ENCODE measurements at places on chromosomes 16 and 17.

- no peak for DNase-seq
- H3K27ac ChIP-seq, result no peak overlapping the region
- no peaks in the 10 kb centered on the region for H3K36me3 ChIP-seq
Measured at GRCh38 chr16:15811481-15812400, 45.1 kb downstream of the MYH11 start.

DNA sequence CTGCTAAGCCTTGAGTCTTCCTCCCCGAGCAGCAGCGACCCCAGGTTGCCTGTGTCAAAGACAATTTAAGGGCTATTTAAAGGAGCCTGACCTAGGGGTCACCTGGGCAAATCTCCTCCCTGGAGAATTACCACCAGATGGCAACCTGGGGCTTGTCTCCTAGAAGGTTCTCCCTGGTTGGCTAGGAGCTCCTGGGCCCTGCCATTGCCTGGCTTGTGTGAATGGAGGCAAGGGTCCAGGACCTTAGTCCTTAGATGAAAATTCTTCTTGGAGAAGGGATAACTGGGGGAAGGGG, 51.3 kb upstream of the TAC4 start:
- H3K27me3 ChIP-seq, result peaks cover 32% of the 10 kb centered on the region
- H3K4me3 ChIP-seq, result no peak overlapping the region
- peaks cover 10% of the 10 kb centered on the region for H3K4me1 ChIP-seq
- H3K27ac ChIP-seq, result no peak overlapping the region
- no peak for DNase-seq

DNA sequence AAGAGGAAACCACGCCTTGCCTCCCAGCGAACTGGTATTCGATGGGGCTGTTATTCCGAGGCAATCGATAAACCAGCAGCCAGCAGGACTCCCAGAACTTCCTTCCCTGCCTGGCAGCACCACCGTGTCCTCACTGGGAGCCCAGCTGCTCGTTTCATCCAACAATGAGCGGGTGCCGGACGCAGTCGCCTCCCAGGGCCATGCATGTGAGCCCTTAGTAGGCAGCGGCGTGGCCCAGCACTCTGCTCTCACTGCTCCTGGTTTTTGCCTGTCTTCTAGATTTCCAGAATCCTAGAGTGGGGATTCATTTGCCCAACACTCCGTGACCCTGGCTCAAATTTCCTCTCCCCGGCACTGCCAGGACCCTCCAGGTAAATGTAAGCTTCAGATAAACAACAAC, 29.1 kb upstream of the RASD1 start:
- H3K4me1 ChIP-seq, result no peaks in the 10 kb centered on the region
- H3K36me3 ChIP-seq, result no peaks in the 10 kb centered on the region
- no peak overlapping the region for H3K27ac ChIP-seq

- H3K4me3 ChIP-seq, result no peak overlapping the region
- no peaks in the 10 kb centered on the region for H3K27me3 ChIP-seq
- H3K27ac ChIP-seq, result no peak overlapping the region
- H3K36me3 ChIP-seq, result no peaks in the 10 kb centered on the region
- no peaks in the 10 kb centered on the region for H3K4me1 ChIP-seq
Measured at GRCh38 chr16:1057252-1057932, 15.2 kb upstream of the SSTR5 start.

DNA sequence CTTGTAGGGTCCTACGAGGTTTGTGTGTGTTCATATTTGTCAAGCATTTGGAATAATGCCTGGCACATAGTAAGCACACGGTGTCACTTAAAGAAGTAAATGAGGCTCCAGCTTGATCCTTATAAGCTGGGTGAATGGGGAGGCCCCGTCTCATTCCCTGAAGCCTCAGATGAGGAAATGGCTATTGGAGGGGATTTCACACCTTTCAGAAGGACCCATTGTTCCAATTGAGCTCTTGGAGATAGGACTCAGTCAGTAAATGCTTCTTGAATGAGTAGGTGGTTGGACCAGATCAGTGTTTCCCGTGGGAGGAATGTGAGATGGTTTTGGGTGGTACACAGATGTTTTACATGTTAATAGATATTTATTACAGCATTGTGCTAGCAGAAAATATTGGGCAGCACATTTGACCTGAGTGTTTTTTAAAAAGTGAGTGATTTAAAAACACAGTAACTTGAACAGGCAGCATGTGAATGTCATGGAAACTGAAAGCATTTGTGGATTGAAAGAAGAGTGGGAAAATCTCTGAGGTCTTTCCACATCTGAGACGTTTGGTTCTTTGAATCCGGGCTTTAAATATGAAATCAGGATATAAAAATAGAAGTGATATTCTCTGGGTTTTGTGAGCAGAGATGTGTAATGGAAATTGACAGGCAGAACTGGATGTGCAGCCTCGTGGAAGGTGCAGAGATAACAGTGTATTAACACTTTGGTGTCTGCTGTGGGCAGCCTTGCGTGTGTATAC, 36.4 kb upstream of the ARHGAP17 start:
- no peaks in the 10 kb centered on the region for H3K27me3 ChIP-seq
- H3K4me1 ChIP-seq, result no peaks in the 10 kb centered on the region
- DNase-seq, result no peak

GRCh38 chr17:78534492-78535272, 42.5 kb downstream of the DNAH17 start:
- H3K4me3 ChIP-seq, result no peak overlapping the region
- DNase-seq, result no peak
- H3K27me3 ChIP-seq, result no peaks in the 10 kb centered on the region
- no peak overlapping the region for H3K27ac ChIP-seq
- H3K4me1 ChIP-seq, result no peaks in the 10 kb centered on the region

DNA sequence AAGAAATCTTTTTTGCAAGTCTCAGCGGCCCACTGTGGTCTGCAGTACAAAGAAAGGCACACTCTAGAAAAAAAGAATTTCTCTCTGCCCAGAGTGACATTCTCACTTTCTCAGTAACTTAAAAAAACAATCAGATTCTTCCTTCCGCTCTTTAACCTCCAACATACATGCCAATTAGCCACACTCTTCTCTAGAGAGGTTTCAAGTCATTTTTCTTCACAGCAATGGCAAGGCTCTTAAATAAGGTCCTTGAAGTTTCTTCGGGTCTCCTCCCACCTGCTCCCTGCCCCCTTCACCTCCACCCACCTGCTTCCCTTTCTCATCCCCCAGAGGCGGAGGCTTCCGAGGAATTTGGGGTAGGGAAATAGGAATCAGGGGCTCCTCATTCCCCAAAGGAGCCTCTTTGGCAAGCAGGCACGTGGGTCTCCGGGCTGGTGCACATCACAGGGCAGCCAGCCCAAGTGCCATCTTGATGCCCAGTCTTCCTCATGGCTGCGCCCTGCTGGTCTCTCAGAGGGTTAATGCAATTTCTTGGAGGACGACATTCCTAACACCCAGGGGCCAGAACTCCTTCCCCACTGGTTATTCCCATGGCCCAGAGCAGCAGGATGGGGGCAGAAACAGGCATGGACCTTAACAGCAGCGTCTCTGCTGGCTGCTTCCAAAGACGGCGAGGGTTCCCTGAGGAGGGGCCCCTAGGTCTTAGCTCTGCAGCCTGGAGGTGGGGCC, 855 bp upstream of the MEOX1 start:
- no peaks in the 10 kb centered on the region for H3K36me3 ChIP-seq
- no peak overlapping the region for H3K27ac ChIP-seq
- H3K27me3 ChIP-seq, result no peaks in the 10 kb centered on the region
- peaks cover 3% of the 10 kb centered on the region for H3K4me1 ChIP-seq
- H3K4me3 ChIP-seq, result no peak overlapping the region
- DNase-seq, result no peak

GRCh38 chr17:27746881-27747280, 53.4 kb downstream of the NOS2 start:
- H3K27ac ChIP-seq, result no peak overlapping the region
- no peaks in the 10 kb centered on the region for H3K36me3 ChIP-seq
- H3K4me1 ChIP-seq, result no peaks in the 10 kb centered on the region
- H3K4me3 ChIP-seq, result no peak overlapping the region
- DNase-seq, result no peak

GRCh38 chr17:82890339-82890730, 50.5 kb upstream of the ZNF750 start:
- H3K36me3 ChIP-seq, result peaks cover 2% of the 10 kb centered on the region
- H3K4me3 ChIP-seq, result no peak overlapping the region
- DNase-seq, result no peak
- peaks cover 13% of the 10 kb centered on the region for H3K4me1 ChIP-seq
- no peaks in the 10 kb centered on the region for H3K27me3 ChIP-seq

GRCh38 chr16:79777679-79778078, 177.1 kb upstream of the MAF start:
- no peaks in the 10 kb centered on the region for H3K27me3 ChIP-seq
- DNase-seq, result no peak
- no peaks in the 10 kb centered on the region for H3K36me3 ChIP-seq

- H3K27ac ChIP-seq, result no peak overlapping the region
- H3K4me1 ChIP-seq, result no peaks in the 10 kb centered on the region
Measured at GRCh38 chr16:9647981-9648701, 534.1 kb downstream of the GRIN2A start.

- no peaks in the 10 kb centered on the region for H3K36me3 ChIP-seq
- no peak overlapping the region for H3K4me3 ChIP-seq
- no peaks in the 10 kb centered on the region for H3K27me3 ChIP-seq
- DNase-seq, result no peak
- no peaks in the 10 kb centered on the region for H3K4me1 ChIP-seq
- no peak overlapping the region for H3K27ac ChIP-seq
Measured at GRCh38 chr17:56284482-56284881, 131.2 kb downstream of the ANKFN1 start.

GRCh38 chr17:43834106-43834505, 1.2 kb upstream of the MPP3 start:
- H3K36me3 ChIP-seq, result no peaks in the 10 kb centered on the region
- DNase-seq, result no peak
- H3K27ac ChIP-seq, result no peak overlapping the region

GRCh38 chr16:82344157-82344556, 174.1 kb upstream of the MPHOSPH6 start:
- no peaks in the 10 kb centered on the region for H3K36me3 ChIP-seq
- H3K4me3 ChIP-seq, result no peak overlapping the region
- no peak overlapping the region for H3K27ac ChIP-seq
- H3K4me1 ChIP-seq, result no peaks in the 10 kb centered on the region
- no peaks in the 10 kb centered on the region for H3K27me3 ChIP-seq
- no peak for DNase-seq

DNA sequence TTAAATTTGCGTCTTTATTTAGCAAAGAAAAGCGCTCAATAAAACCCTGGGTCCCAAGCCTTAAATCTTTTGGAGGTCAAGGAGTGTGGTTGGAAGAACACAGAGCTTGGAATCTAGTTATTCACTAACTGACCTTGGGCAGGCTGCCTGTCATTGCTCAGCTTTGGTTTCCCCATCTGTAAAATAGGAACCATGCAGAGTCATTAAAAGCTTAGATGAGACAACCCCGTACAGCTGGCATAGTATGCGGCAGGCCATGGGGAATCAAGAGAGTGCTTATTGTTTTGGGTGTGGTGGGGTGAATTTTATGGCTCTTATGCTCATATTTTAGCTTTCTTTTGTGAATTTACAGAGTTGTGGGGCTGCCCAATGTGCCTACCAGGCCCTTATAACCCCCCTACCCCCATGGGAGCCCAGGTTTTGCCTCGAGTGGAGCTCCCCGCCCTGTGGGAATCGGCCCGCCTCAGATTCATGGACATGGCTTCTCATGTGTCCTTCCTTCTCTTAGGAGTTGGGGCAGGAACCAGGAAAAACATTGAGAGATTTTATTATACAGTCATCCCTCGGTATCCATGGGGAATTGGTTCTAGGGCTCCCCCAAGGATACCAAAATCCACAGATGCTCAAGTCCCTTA, 113.5 kb downstream of the CLEC16A start:
- no peak overlapping the region for H3K4me3 ChIP-seq
- no peak for DNase-seq
- H3K27me3 ChIP-seq, result no peaks in the 10 kb centered on the region
- H3K4me1 ChIP-seq, result no peaks in the 10 kb centered on the region

DNA sequence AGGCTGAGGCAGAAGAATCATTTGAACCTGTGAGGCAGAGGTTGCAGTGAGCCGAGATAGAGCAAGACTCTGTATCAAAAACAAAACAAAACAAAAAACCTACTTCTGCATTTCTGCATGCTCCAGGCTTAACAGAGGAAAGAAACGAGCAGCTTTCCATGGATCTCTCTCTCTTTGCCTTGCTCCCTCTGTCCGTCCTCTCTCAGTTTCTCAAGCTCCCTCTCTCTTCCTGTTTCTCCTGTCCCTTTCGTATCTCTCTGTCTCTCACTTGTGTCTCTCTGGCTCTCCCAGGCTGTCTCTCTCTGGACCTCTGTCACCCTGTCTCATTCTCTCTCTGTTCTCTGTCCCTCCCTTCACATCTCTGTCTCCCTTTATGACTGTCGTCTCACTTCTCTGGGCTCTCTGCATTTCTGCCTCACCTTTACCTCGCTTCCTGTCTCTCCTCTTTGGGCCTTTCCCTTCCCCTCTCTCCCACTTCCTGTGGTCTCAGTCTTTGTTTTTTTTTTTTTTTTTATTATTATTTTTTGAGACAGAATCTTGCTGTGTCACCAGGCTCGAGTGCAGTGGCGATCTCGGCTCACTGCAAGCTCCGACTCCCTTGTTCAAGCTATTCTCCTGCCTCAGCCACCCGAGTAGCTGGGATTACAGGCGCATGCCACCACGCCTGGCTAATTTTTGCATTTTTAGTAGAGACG, 4.1 kb upstream of the PITPNA start:
- DNase-seq, result no peak
- H3K36me3 ChIP-seq, result no peaks in the 10 kb centered on the region
- peaks cover 4% of the 10 kb centered on the region for H3K4me1 ChIP-seq
- H3K4me3 ChIP-seq, result no peak overlapping the region

DNA sequence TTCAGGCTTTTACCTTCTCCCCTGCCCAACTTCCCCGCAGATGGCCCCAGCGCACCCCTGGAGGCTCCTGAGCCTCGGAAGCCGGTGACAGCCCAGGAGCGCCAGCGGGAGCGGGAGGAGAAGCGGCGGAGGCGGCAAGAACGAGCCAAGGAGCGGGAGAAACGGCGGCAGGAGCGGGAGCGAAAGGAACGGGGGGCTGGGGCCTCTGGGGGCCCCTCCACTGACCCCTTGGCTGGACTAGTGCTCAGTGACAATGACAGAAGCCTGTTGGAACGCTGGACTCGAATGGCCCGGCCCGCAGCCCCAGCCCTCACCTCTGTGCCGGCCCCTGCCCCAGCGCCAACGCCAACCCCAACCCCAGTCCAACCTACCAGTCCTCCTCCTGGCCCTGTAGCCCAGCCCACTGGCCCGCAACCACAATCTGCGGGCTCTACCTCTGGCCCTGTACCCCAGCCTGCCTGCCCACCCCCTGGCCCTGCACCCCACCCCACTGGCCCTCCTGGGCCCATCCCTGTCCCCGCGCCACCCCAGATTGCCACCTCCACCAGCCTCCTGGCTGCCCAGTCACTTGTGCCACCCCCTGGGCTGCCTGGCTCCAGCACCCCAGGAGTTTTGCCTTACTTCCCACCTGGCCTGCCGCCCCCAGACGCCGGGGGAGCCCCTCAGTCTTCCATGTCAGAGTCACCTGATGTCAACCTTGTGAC, 3.6 kb downstream of the MAPK7 start:
- H3K27ac ChIP-seq, result no peak overlapping the region
- peaks cover 33% of the 10 kb centered on the region for H3K36me3 ChIP-seq
- peaks cover 7% of the 10 kb centered on the region for H3K4me1 ChIP-seq
- no peaks in the 10 kb centered on the region for H3K27me3 ChIP-seq

- H3K4me1 ChIP-seq, result no peaks in the 10 kb centered on the region
- no peaks in the 10 kb centered on the region for H3K27me3 ChIP-seq
- H3K36me3 ChIP-seq, result no peaks in the 10 kb centered on the region
- no peak overlapping the region for H3K27ac ChIP-seq
Measured at GRCh38 chr16:28182183-28182582, 29.6 kb downstream of the XPO6 start.

GRCh38 chr16:61721544-61721943, 314.7 kb downstream of the CDH8 start:
- DNase-seq, result no peak
- no peak overlapping the region for H3K4me3 ChIP-seq
- H3K36me3 ChIP-seq, result no peaks in the 10 kb centered on the region
- no peaks in the 10 kb centered on the region for H3K27me3 ChIP-seq
- H3K4me1 ChIP-seq, result no peaks in the 10 kb centered on the region
- H3K27ac ChIP-seq, result no peak overlapping the region

All from H1 (cell line).